ENCODE measurements at places on chromosomes 2 and 18. TPM values are rescaled to one million over a fixed set of nuclear protein-coding genes. Genes with fewer than 3 reads are reported as not detected.

DNA sequence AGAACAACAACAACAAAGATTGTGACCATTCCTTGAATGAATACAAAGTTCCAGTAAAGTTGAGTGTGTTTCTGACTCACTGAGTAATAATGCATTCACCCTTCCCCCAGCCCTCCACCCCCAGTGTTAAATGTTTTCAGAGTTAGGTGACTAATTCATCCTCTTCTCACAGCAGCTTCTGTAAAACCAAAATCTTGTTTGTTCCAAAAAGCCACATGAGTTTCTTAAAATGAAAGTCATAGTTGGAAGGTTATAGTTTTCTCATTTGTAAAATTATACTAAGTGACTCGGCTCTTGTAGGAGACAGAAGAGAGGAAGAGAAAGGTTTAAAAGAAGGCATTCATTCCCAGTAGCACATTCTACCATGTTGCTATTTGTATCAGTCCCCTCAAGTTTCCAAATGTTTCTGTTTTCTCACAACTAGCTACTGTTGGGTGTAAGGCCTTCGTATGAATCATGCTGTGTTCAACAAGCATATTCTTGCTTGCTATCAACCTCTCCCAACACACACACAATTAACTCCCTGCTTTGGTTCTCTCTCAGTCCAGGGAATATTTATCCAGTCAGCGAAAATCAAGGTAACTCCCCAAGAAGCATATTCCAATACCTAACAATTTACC is 75.3 kb downstream of the MBD2 start:
- no peak for DNase-seq

- DNase-seq: no peak
Observed at GRCh38 chr2:157747695-157748370, 119.2 kb upstream of the ACVR1C start.

GRCh38 chr18:54035927-54036326 is 188.5 kb downstream of the MBD2 start:
- no peak for DNase-seq

Gene CCL20
- 0.52 TPM for polyA plus RNA-seq

Gene C2orf42
- polyA plus RNA-seq: 19.4 TPM

Gene AKAIN1
- polyA plus RNA-seq: not detected
